ENCODE measurements at places on chromosomes 3 and 15.

DNA sequence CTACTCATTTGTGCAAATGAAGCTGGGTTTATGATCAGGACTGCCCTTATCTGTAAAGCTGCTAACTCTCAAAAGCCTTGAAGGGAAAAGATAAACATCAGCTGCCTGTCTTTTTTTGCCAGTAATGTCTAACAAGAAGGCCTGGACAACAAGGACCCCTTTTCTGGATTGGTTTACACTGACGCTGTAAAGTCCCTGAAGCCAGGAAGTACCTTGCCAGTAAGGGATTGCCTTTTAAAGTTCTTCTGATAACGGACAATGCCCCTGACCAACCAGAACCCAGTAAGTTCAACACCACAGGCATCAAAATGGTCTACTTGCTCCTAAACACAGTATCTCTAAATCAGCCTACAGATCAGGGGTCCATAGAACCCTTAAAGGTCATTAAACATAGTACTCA is 178.0 kb downstream of the PCCB start:
- no peak for DNase-seq

- no peak for DNase-seq
These were observed 41.8 kb upstream of the XXYLT1 start for GRCh38 chr3:195312714-195313113.

- DNase-seq: no peak
These were observed 43.7 kb upstream of the ADAMTS17 start for GRCh38 chr15:100385300-100386050.

- no peak for DNase-seq
These were observed 273.2 kb downstream of the PDZRN3 start for GRCh38 chr3:73351423-73352071.

Measured in activated CD4-positive, alpha-beta T cell treated with anti-CD3 and anti-CD28 coated beads, Interleukin-2, amount 10 ng/mL, durations not matched to agents 7 days and 5 days (primary cell).